ENCODE measurements at places on chromosomes 5 and 9. TPM values are rescaled to one million over a fixed set of nuclear protein-coding genes. Genes with fewer than 3 reads are reported as not detected.
A peak's percentile ranks its signal among the peaks of the same experiment; 100 is the strongest.

The UNC5A gene
- not detected for total RNA-seq

The ADAMTS12 gene
- 10.1 TPM for total RNA-seq

The HSD17B3 gene
- total RNA-seq: 0.90 TPM

The FAM151B gene
- 6.1 TPM for total RNA-seq

The OCLN gene
- 13.8 TPM for total RNA-seq

The FOXD4L6 gene
- total RNA-seq: not detected

- no peaks in the 10 kb centered on the region for H3K27me3 ChIP-seq
- no peaks in the 10 kb centered on the region for H3K4me1 ChIP-seq
- no peak overlapping the region for H3K4me3 ChIP-seq
- no peak overlapping the region for H3K27ac ChIP-seq
- no peak for DNase-seq
Observed at GRCh38 chr9:4864698-4865097, 72.0 kb downstream of the RCL1 start.

DNA sequence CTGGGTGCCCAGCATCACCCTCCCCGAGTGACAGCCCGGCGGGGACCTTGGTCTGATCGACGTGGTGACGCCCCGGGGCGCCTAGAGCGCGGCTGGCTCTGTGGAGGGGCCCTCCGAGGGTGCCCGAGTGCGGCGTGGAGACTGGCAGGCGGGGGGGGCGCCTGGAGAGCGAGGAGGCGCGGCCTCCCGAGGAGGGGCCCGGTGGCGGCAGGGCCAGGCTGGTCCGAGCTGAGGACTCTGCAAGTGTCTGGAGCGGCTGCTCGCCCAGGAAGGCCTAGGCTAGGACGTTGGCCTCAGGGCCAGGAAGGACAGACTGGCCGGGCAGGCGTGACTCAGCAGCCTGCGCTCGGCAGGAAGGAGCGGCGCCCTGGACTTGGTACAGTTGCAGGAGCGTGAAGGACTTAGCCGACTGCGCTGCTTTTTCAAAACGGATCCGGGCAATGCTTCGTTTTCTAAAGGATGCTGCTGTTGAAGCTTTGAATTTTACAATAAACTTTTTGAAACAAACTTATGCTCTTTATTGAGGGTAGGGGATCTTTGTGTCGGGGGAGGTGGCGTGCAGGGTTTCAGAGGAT lies 1.3 kb downstream of the GADD45G start:
- H3K4me1 ChIP-seq: peaks cover 23% of the 10 kb centered on the region
- peak overlapping the region; percentile 83 for H3K27ac ChIP-seq
- peak; percentile 56 for DNase-seq
- peak overlapping the region; percentile 53 for H3K4me3 ChIP-seq
- H3K27me3 ChIP-seq: no peaks in the 10 kb centered on the region

- no peaks in the 10 kb centered on the region for H3K4me1 ChIP-seq
- no peak for DNase-seq
- H3K27ac ChIP-seq: no peak overlapping the region
- H3K36me3 ChIP-seq: no peaks in the 10 kb centered on the region
- no peak overlapping the region for H3K4me3 ChIP-seq
- H3K27me3 ChIP-seq: no peaks in the 10 kb centered on the region
Observed at GRCh38 chr9:18580151-18580550, 106.2 kb downstream of the ADAMTSL1 start.

GRCh38 chr9:107333363-107333762 lies 50.3 kb downstream of the RAD23B start:
- no peak overlapping the region for H3K4me3 ChIP-seq
- H3K4me1 ChIP-seq: no peaks in the 10 kb centered on the region
- no peak overlapping the region for H3K27ac ChIP-seq
- H3K36me3 ChIP-seq: peaks cover 64% of the 10 kb centered on the region

GRCh38 chr9:6184749-6185645 lies 30.6 kb upstream of the IL33 start:
- peaks cover 10% of the 10 kb centered on the region for H3K4me1 ChIP-seq
- DNase-seq: peak; percentile 26
- no peaks in the 10 kb centered on the region for H3K36me3 ChIP-seq
- no peak overlapping the region for H3K4me3 ChIP-seq

DNA sequence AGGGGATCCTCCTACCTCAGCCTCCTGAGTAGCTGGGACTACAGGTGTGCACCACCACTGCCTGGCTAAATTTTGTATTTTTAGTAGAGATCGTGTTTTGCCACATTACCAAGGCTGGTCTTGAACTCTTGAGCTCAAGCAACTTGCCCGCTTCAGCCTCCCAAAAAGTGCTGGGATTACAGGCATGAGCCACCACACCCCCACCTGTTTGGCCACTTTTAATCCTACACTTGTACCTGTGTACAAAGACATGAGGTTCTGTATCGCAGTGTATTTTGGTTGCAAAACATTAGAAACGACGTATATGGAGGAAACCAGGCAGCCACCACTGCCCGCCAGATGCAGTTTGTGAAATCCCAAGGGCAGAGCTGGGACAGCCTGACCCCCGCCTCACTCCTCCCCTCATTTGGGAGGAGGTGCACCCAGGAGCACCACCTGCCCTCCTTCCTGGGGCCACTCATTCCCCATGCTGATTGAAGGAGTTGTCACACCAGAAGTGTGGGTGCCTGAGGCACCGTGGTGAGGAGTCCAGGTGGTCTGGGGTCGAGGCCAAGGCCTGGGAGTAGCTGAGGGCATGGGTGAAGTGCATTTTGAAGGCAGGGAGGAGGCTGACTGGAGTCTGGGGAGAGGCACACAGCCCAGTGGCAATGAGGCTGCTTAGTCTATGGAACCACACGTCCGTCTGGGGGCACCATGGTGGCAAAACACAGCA lies 39.3 kb upstream of the OLFM1 start:
- DNase-seq: no peak
- no peak overlapping the region for H3K4me3 ChIP-seq
- no peaks in the 10 kb centered on the region for H3K36me3 ChIP-seq
- H3K27me3 ChIP-seq: no peaks in the 10 kb centered on the region
- H3K27ac ChIP-seq: no peak overlapping the region

GRCh38 chr9:74570879-74571512 lies 73.9 kb downstream of the RORB start:
- no peak for DNase-seq
- no peak overlapping the region for H3K27ac ChIP-seq
- no peaks in the 10 kb centered on the region for H3K36me3 ChIP-seq
- no peaks in the 10 kb centered on the region for H3K27me3 ChIP-seq
- no peak overlapping the region for H3K4me3 ChIP-seq

DNA sequence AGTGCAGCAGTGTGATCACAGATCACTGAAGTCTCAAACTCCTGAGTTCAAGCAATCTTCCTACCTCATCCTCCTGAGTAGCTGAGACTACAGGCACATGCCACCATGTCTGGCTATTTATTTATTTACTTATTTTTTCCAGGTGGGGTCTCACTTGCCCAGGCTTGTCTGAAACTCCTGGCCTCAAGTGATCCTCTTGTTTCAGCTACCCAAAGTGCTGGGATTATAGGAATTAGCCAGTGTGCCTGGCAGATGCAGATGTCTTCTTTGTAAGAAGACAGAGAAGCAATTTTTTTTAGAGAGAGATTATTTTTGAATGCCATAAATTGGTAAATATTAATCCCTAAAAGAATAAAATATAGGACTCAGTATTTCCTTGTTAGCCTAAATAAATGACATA lies 54.3 kb downstream of the CHSY3 start:
- H3K4me1 ChIP-seq: no peaks in the 10 kb centered on the region
- no peak overlapping the region for H3K27ac ChIP-seq
- H3K27me3 ChIP-seq: no peaks in the 10 kb centered on the region
- H3K36me3 ChIP-seq: no peaks in the 10 kb centered on the region
- no peak for DNase-seq
- no peak overlapping the region for H3K4me3 ChIP-seq

DNA sequence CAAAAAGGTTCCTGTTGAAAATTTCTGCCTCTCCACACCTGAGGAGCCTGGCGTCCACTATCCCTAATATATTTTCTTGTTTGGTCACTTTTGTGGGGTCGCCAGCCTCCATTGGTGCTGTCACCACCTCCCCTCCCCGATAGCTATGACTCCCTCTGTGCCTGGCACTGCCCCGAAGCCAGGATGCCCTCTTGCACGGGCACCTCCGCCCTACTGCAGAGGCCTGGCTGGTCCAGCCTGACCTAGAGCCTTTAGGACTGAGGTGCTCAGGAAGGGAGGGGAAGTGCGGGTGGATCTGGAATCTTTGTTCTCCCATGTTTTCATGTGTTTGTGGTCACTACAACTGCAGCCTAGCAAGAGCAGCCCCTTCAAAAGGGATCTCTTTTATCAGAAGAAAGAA lies 62.6 kb downstream of the WNK2 start:
- H3K4me1 ChIP-seq: peaks cover 8% of the 10 kb centered on the region
- H3K27ac ChIP-seq: no peak overlapping the region
- no peak for DNase-seq

DNA sequence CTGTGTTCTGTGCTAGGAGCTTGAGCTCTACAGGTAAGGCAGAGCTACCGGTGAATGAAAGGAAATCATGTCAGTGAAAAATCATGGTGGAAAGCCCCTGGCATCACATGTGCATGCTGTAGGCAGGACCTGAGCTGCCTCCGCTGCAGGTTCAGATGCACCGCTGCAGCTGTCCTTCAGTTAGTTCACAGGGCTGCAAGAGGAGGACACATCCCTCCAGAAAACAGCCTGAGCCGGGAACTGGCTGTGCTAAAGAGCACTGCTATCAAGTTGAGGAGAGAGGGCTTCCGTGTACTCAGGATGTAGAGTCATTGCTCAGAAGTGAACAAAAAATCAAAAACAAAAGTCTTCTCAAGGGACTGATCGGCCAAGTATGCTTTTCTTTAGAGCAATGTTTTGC lies 138.6 kb downstream of the ERCC6L2 start:
- H3K36me3 ChIP-seq: peaks cover 53% of the 10 kb centered on the region
- H3K27ac ChIP-seq: no peak overlapping the region
- H3K4me1 ChIP-seq: peaks cover 1% of the 10 kb centered on the region
- no peaks in the 10 kb centered on the region for H3K27me3 ChIP-seq
- no peak for DNase-seq

DNA sequence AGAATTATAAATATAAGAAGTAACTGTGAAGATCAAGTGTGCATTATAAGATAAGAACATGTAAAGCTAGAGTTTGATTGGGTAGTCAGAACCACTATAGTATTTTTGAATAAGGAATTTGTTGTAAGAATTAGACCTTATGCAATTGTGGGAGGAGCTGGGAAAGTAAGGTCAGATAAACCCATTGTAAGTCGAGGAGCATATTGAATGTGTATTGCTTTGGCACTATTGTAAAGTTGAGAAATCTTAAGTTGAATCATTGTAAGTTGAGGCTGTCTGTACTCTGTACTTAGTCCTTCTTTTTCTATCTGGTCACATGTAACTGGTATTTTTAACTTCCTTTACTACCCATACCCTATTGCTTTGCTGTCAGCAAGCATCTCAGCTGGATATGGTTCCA lies 158.7 kb downstream of the CCDC171 start:
- H3K27me3 ChIP-seq: no peaks in the 10 kb centered on the region
- H3K4me3 ChIP-seq: no peak overlapping the region
- H3K36me3 ChIP-seq: peaks cover 12% of the 10 kb centered on the region
- no peaks in the 10 kb centered on the region for H3K4me1 ChIP-seq
- no peak overlapping the region for H3K27ac ChIP-seq

DNA sequence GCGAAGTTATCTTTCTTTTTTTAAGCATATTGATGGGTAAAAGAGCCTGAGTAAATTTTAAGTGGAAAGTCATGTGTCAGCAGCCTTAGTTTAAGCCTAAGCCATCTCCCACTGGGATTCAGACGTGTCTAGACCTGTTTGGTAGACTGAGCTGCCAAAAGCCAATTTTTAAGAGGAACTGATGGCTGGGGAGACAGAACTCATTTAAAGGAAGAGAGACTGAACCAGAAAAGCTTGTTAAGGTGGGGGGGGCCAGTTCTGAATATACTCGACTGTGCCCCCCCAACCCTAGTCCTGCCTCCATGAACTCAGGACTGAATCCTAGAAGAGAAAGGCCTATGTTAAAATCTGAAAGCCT lies 58.3 kb upstream of the PLPP1 start:
- H3K27me3 ChIP-seq: no peaks in the 10 kb centered on the region
- no peak overlapping the region for H3K4me3 ChIP-seq
- H3K36me3 ChIP-seq: no peaks in the 10 kb centered on the region
- H3K27ac ChIP-seq: no peak overlapping the region

- no peaks in the 10 kb centered on the region for H3K36me3 ChIP-seq
- no peak for DNase-seq
- no peaks in the 10 kb centered on the region for H3K4me1 ChIP-seq
- H3K27me3 ChIP-seq: no peaks in the 10 kb centered on the region
- H3K27ac ChIP-seq: no peak overlapping the region
- no peak overlapping the region for H3K4me3 ChIP-seq
Observed at GRCh38 chr5:83665631-83666030, 55.0 kb downstream of the HAPLN1 start.

DNA sequence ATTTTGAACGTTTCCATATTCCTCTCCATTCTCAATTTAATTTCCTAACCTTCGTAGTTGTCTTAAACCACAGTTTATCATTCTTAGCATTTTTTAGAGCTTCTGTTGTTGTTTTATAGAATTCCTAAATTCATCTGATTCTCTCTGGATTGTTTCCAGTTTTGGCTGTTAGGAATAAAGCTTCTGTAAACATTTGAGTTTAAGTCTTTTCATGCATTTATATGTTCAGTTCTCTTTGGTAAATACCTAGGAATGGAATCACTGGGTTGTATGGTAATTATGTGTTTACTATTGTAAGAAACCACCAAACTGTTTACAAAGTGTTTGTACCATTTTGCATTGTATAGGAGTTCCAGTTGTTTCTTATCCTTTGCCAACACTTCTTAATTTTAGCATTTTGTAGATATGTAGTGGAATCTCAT lies 29.7 kb downstream of the GPR21 start:
- no peaks in the 10 kb centered on the region for H3K36me3 ChIP-seq
- no peaks in the 10 kb centered on the region for H3K27me3 ChIP-seq
- H3K4me1 ChIP-seq: no peaks in the 10 kb centered on the region
- no peak overlapping the region for H3K4me3 ChIP-seq

DNA sequence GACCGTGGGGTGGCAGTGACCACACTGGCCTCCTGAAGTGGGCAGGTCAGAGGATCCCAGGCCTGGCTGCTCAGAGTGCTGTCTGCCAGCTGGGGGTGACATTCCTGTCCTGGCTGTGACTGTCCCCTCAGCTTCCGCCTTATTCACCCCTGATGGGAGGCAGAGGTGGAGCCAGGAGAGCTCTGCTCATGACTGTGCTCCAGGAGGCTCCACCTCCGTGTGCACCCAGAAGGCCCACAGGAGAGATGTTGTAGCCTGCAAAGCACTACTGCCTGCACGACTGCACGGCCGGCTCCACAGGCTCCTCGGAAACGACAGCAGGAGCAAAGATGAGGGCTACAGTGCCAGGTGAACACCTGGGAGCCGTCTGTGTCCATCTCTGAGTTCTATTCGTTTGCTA lies 60.9 kb downstream of the ROPN1L start:
- H3K27me3 ChIP-seq: no peaks in the 10 kb centered on the region
- no peak overlapping the region for H3K27ac ChIP-seq

DNA sequence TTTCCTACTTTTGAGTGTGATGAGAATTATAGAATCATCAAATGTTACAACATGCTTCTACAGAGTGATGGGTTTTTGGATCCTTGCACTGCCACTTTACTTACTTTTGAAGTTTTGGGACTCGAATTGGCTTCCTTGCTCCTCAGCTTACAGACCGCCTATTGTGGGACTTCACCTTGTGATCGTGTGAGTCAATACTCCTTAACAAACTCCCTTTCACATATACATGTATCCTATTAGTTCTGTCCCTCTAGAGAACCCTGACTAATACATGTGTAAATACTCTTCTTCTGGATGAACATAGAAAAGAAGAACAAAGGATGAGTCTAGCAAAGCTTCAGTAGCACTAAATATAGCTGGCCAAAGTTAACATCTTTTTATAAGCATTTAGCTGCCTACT lies 98.7 kb upstream of the PDE4D start:
- H3K36me3 ChIP-seq: no peaks in the 10 kb centered on the region
- H3K27me3 ChIP-seq: no peaks in the 10 kb centered on the region
- no peak for DNase-seq
- H3K4me1 ChIP-seq: no peaks in the 10 kb centered on the region
- H3K4me3 ChIP-seq: no peak overlapping the region
- no peak overlapping the region for H3K27ac ChIP-seq

GRCh38 chr9:6024035-6024554 lies 8.7 kb upstream of the RANBP6 start:
- H3K27ac ChIP-seq: no peak overlapping the region
- no peak overlapping the region for H3K4me3 ChIP-seq
- no peaks in the 10 kb centered on the region for H3K36me3 ChIP-seq

Data from tibial nerve (tissue), 4 donors.